ENCODE measurements at places on chromosomes 3 and 15.

DNA sequence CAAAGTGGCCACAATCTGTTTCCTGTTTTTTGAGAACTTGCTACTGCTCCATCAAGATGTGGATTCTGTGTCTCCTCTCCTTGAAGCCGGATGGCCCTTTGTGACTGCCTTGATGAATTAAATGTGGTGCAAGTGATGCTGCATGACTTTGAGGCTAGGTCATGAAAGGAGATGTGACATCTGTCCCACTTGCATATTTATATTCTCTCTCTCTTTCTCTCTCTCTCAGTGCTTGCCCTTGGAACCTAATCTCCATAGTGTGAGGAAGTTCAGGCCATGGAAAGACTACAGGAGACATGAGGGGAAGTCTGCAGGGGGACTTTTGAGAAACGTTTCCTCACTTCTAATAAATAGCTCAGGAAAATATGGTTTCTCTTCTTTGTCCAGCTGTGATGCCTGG lies 50.0 kb upstream of the ADPGK start:
- H3K36me3 ChIP-seq: no peaks in the 10 kb centered on the region
- H3K4me1 ChIP-seq: no peaks in the 10 kb centered on the region
- DNase-seq: no peak
- no peak overlapping the region for H3K27ac ChIP-seq
- no peak overlapping the region for H3K4me3 ChIP-seq

- H3K27ac ChIP-seq: no peak overlapping the region
- no peak for DNase-seq
- H3K36me3 ChIP-seq: no peaks in the 10 kb centered on the region
- no peaks in the 10 kb centered on the region for H3K27me3 ChIP-seq
- no peak overlapping the region for H3K4me3 ChIP-seq
- H3K4me1 ChIP-seq: no peaks in the 10 kb centered on the region
These were observed 408.8 kb upstream of the C2CD4B start for GRCh38 chr15:62573876-62574275.

- H3K36me3 ChIP-seq: no peaks in the 10 kb centered on the region
- no peaks in the 10 kb centered on the region for H3K27me3 ChIP-seq
- H3K27ac ChIP-seq: no peak overlapping the region
- DNase-seq: peak; percentile 35
- H3K4me3 ChIP-seq: no peak overlapping the region
- H3K4me1 ChIP-seq: peaks cover 3% of the 10 kb centered on the region
These were observed 32.2 kb upstream of the PLA2G4E start for GRCh38 chr15:42053010-42053409.

- no peaks in the 10 kb centered on the region for H3K36me3 ChIP-seq
- H3K4me3 ChIP-seq: no peak overlapping the region
- no peaks in the 10 kb centered on the region for H3K27me3 ChIP-seq
These were observed 74.2 kb upstream of the FBN1 start for GRCh38 chr15:48719668-48720067.

DNA sequence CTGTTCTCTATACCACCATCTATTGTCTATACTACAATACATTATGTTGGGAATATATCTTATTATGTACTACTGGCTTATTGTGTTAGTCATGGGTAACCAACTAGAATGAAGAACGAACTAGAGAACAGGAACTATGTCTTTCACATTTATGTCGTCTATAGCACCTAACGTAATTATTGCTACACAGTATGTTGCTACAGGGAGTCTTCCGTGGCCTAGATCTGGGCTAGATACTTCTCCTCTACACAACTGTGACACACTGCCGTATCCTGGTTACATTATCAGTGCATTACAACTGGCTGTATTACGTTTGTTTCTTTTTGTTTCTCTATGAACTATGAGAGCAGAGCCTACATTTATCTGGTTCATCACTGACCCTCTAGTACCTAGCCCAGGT lies 34.0 kb downstream of the SCG5 start:
- H3K4me3 ChIP-seq: no peak overlapping the region
- H3K36me3 ChIP-seq: no peaks in the 10 kb centered on the region
- no peaks in the 10 kb centered on the region for H3K27me3 ChIP-seq
- H3K4me1 ChIP-seq: peaks cover 10% of the 10 kb centered on the region
- DNase-seq: no peak

- DNase-seq: no peak
- H3K4me3 ChIP-seq: no peak overlapping the region
- H3K27me3 ChIP-seq: no peaks in the 10 kb centered on the region
These were observed 937.0 kb upstream of the ALCAM start for GRCh38 chr3:104429727-104430126.

DNA sequence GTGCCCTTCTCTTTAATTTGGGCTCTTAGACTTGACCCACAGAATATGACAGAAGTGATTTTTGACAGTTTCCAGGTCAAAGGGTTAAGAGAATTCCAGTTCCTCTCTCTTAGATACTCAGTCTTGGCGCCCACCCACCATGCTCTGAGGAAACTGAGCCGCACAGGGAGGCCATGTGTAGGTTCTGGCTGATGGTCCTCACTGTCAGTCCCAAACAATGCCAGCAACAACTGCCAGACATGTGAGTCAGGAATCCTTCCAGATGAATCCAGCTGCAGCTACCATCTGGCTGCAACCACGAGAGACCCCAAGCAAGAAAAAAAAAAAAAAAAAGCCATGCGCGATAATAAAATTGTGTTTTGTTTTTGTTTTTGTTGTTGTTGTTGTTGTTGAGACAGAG lies 326.6 kb downstream of the MAGI1 start:
- no peaks in the 10 kb centered on the region for H3K27me3 ChIP-seq
- H3K4me1 ChIP-seq: peaks cover 12% of the 10 kb centered on the region
- no peak overlapping the region for H3K4me3 ChIP-seq
- no peak for DNase-seq

DNA sequence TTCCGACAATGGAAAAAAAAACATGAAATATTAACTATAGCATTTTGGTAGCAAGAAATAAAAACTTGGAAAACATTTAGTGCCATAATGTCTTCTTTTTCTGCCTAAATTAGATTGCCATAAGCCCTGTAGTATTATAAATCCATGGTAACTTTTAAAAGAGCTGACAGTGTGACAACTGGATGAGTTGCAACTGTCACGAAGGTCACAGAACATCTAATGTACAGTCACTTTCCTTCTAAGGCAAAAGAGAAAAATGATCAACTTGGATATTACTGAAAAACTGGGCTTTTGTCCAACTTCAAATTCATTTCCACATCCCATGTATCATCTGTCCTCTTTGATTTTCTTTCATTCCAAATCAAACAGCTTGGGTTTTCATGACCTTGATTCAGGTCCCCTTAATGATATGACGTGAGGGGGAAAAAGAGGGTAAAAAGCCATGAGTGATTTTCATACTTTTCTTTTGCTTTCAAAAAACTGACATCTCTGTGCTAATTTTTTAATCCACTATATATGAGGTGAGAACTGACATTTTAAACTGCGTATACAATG lies 602 bp downstream of the CPB1 start:
- no peaks in the 10 kb centered on the region for H3K4me1 ChIP-seq
- H3K4me3 ChIP-seq: no peak overlapping the region
- no peak overlapping the region for H3K27ac ChIP-seq
- H3K27me3 ChIP-seq: no peaks in the 10 kb centered on the region
- no peak for DNase-seq

- no peaks in the 10 kb centered on the region for H3K36me3 ChIP-seq
- peak overlapping the region; percentile 97 for H3K27ac ChIP-seq
- H3K27me3 ChIP-seq: no peaks in the 10 kb centered on the region
- peak; percentile 68 for DNase-seq
These were observed 418.2 kb upstream of the NAALADL2 start for GRCh38 chr3:174440741-174441587.

GRCh38 chr3:132984181-132984580 lies 54.0 kb upstream of the TMEM108 start:
- no peaks in the 10 kb centered on the region for H3K27me3 ChIP-seq
- H3K27ac ChIP-seq: no peak overlapping the region
- H3K4me1 ChIP-seq: no peaks in the 10 kb centered on the region
- no peak for DNase-seq

- DNase-seq: no peak
- H3K4me1 ChIP-seq: no peaks in the 10 kb centered on the region
- H3K36me3 ChIP-seq: no peaks in the 10 kb centered on the region
- no peak overlapping the region for H3K27ac ChIP-seq
These were observed 133.7 kb upstream of the ALCAM start for GRCh38 chr3:105233010-105233409.

- H3K4me3 ChIP-seq: no peak overlapping the region
- no peaks in the 10 kb centered on the region for H3K27me3 ChIP-seq
- H3K4me1 ChIP-seq: no peaks in the 10 kb centered on the region
- DNase-seq: no peak
These were observed 22.2 kb upstream of the RHO start for GRCh38 chr3:129506231-129506742.

DNA sequence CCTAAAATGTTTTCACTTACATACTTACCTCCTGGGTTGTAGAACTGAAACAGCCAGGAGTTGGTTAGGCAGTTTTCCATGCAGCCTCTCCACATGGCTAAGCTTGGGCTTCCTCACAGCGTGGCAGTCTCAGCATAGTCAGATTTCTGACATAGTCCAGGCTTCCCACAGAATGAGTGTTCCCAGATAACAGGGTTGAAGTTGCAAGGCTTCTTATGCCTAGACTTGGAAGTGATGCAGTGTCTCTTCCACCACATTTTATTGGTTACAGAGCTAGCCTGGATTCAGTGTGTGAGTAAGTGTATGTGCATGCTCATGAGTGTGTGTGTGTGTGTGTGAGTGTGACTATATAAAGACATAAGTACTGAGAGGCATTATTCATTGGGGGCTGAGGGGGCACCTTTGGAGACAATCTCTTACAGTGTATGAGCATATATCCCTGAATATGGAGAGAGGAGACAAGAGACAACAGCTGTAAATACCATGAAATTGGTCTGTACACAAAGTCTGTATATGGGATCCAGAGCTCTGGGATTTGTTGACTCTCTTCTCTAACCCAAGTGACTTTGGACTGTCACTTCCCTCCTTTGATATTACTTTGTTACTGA lies 78.1 kb downstream of the ZNF621 start:
- H3K27me3 ChIP-seq: no peaks in the 10 kb centered on the region
- H3K36me3 ChIP-seq: no peaks in the 10 kb centered on the region

DNA sequence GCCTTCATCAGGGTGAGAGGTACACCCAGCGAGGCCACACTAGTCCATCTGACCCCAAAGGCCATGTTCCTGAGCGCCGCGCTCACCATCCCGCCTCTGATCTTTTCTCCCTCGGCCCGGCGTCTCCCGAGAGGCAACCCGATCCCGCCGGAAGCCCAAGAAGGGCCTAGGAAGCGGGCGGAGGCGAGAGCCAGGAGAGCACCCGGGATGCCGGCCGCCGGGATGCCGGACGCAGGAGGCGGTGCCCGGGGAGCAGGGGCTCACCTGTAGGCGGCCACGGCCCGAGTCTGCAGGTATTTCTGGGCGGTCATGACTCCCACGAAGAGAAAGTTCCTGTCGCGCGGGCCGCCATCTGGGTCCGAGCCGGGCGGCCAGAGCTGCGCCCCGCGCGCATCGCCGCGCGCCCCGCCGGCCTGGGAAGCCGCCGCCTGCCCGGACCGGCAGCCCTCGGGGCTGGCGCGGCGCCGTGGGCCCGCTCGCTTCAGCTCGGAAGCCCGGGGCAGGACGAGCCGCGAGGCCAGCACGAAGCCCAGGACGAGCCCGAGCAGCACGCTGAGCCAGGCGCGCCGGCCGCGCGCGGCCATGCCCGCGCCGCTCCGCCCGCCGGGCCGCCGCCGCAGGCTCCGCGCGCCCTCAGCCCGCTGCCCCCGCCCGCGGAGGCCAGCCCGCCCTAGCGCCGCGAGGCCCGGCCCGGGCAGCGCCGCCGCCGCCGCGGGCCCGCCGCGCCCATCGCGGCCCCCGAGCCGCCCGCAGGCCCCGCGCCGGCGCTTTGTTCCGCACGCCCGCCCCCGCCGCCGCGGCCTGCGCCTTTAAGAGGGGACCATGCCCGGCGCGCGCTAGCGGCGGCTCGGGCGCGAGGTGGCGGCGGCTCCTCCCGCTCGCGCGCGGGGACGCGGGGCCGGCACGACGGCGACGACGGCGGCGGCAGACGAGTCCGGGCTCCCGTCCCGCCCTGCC lies 697 bp downstream of the CHSY1 start:
- peaks cover 3% of the 10 kb centered on the region for H3K27me3 ChIP-seq
- H3K4me3 ChIP-seq: peak overlapping the region; percentile 76
- peaks cover 11% of the 10 kb centered on the region for H3K4me1 ChIP-seq
- H3K36me3 ChIP-seq: no peaks in the 10 kb centered on the region
- no peak for DNase-seq

GRCh38 chr15:29067949-29068348 lies 182.2 kb downstream of the APBA2 start:
- no peak for DNase-seq
- H3K4me3 ChIP-seq: no peak overlapping the region
- no peak overlapping the region for H3K27ac ChIP-seq
- H3K36me3 ChIP-seq: no peaks in the 10 kb centered on the region

DNA sequence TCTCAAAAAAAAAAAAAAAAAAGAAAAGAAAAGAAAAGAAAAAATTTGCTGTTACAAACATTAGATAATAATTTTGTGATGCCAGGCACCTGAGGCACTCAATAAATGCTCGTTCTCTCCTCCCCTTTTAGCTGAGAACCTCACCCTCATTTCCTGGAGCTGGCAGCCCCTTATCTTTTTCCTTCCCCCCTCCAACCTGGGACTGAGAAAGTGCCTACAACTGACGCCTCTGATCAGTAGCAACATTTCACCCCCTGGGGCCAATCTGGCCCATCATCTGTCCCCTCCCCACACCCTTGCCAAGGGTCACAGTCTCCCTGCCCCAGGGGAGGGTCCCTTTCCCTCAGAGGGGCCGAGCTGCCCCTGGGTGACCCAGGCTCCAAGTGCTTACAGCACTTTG lies 12.6 kb upstream of the RNU6-1 start:
- H3K4me1 ChIP-seq: peaks cover 16% of the 10 kb centered on the region
- no peaks in the 10 kb centered on the region for H3K36me3 ChIP-seq
- H3K27ac ChIP-seq: no peak overlapping the region
- no peaks in the 10 kb centered on the region for H3K27me3 ChIP-seq
- DNase-seq: no peak

- no peak overlapping the region for H3K27ac ChIP-seq
- peaks cover 2% of the 10 kb centered on the region for H3K4me1 ChIP-seq
- H3K27me3 ChIP-seq: no peaks in the 10 kb centered on the region
- H3K36me3 ChIP-seq: no peaks in the 10 kb centered on the region
These were observed 412.8 kb upstream of the WNT5A start for GRCh38 chr3:55899887-55900286.

DNA sequence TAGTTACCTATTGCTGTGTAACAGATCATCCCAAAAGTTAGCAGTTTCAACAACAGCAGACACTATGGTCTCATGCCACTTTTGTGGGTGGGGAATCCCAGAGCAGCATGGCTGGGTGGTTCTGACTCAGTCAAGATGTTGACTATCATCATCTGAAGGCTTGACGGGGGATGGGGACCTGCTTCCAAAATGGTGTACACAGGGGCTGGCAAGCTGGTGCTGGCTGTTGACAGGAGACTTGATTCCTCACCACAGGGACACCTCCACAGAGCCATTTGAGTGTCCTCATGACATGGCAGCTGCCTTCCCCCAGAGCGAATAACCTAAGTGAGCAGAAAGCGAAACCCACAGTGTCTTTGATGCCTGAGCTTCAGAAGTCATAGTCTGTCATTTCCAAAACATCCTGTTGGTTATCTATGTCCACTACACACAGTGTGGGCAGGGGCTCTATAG lies 19.1 kb downstream of the DNAJB8 start:
- H3K27me3 ChIP-seq: no peaks in the 10 kb centered on the region
- H3K36me3 ChIP-seq: no peaks in the 10 kb centered on the region
- H3K4me3 ChIP-seq: no peak overlapping the region
- no peak overlapping the region for H3K27ac ChIP-seq
- no peaks in the 10 kb centered on the region for H3K4me1 ChIP-seq

GRCh38 chr15:86300390-86301125 lies 220.9 kb downstream of the AGBL1 start:
- H3K4me1 ChIP-seq: peaks cover 11% of the 10 kb centered on the region
- H3K27ac ChIP-seq: peak overlapping the region; percentile 29
- no peaks in the 10 kb centered on the region for H3K27me3 ChIP-seq

- DNase-seq: no peak
- no peak overlapping the region for H3K4me3 ChIP-seq
- no peaks in the 10 kb centered on the region for H3K4me1 ChIP-seq
- no peaks in the 10 kb centered on the region for H3K36me3 ChIP-seq
- H3K27me3 ChIP-seq: peaks cover 41% of the 10 kb centered on the region
- no peak overlapping the region for H3K27ac ChIP-seq
These were observed 10.9 kb upstream of the DLL4 start for GRCh38 chr15:40918146-40918798.

Measured in H1 (cell line).